Renal cortex interstitium (tissue), 15 donors: ENCODE measurements at places on chromosomes 7 and 10. TPM values are rescaled to one million over a fixed set of nuclear protein-coding genes. Genes with fewer than 3 reads are reported as not detected.

MINDY4 gene
- polyA plus RNA-seq, result 11.3 TPM

GRCh38 chr7:29256693-29257002 lies 62.1 kb downstream of the CHN2 start:
- DNase-seq, result no peak

HABP2 gene
- 0.73 TPM for polyA plus RNA-seq

CYP2E1 gene
- 2.3 TPM for polyA plus RNA-seq

TACR2 gene
- 0.47 TPM for polyA plus RNA-seq

DNA sequence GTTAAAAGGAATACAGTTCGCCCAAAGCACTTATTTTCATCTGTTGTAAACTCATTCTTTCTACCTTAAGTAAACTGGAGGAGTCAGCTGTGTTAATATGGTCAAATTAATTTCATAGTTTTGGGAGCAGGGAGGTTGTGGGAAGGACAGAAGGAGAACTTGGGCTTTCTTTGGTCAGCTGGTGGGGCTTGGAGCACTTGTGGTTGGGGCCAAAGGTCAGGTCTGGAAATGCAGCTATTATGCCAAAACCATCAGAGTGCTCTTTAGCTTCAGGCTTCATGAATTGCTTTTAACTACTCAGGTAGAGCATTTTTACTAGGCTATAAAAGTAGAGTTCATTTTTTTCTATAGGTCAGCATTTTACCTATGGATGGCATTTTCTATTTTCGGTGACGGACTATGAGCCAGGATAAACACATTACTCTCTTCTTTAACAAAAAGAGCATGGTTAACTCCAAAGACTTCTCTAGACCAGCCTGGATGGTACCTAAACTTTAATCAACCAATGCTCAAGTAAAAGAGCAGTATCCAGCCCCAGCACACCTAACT lies 30.0 kb downstream of the STEAP4 start:
- DNase-seq, result no peak

GRCh38 chr7:87600130-87601124 lies at the start of gene ABCB1:
TSS of gene ABCB1 (minus strand) at chr7:87600884. CDS start at chr7:87600184, 700 bp downstream.
- peak; percentile 21 for DNase-seq

DNA sequence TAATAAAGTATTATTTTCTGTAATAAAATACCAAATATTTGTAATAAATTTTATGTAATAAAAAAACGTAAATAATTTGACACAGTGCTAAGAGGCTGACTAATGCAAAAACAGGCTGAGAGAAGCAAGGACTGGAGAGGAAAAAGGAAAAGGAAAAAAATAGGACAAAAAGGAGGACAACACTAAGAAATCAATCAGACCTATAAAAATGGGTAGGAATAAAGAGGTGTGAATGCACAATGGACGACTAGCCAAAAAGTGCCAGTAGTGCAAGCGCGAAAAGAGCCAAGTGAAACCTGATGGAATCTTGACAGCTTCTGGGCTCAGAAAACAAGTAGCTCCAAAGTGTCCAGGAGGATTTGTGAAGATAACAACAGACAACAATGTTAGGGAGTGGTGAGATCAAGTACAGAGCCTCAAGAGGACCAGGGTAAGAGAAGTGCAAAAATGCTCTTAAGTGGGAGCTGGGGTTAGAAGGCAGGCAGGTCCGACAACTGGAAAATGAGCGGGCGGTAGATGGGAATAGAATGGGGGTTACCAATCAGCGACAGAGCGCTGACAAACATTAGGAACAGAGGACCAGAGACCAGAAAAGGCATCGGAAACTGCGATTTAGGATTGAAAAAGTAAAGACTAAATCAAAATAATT lies 1.2 kb downstream of the BRAF start:
- peak; percentile 31 for DNase-seq

DNA sequence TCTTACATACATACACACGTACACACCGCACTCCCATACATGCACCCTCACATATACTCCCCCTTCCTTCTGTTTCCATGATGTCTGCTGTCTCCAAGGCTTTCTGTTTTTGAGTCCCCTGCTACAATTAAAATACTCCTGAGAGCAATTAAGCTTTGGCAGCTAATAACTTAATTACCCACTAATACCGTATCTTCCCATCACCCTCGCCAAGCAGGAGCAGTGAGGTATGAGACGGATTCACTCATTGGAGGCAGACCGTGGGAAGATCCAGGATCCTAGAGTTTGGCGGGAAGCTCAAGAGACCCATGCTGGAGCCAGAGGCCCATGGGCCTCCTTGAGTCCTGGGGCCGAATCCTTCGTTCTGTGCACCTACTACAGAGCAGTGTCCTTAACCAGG lies 1.7 kb upstream of the CALN1 start:
- DNase-seq, result no peak
